ENCODE measurements at places on chromosomes 3 and 15.

GRCh38 chr15:47288794-47289193 lies 428.5 kb upstream of the SEMA6D start:
- DNase-seq, result no peak
- no peak overlapping the region for H3K27ac ChIP-seq
- no peaks in the 10 kb centered on the region for H3K36me3 ChIP-seq

GRCh38 chr15:71687902-71688508 lies 122.3 kb upstream of the NR2E3 start:
- H3K4me1 ChIP-seq, result no peaks in the 10 kb centered on the region
- no peak overlapping the region for H3K4me3 ChIP-seq
- no peak overlapping the region for H3K27ac ChIP-seq
- H3K36me3 ChIP-seq, result no peaks in the 10 kb centered on the region
- no peaks in the 10 kb centered on the region for H3K27me3 ChIP-seq
- no peak for DNase-seq

- no peaks in the 10 kb centered on the region for H3K36me3 ChIP-seq
- H3K27me3 ChIP-seq, result no peaks in the 10 kb centered on the region
- no peak overlapping the region for H3K27ac ChIP-seq
- DNase-seq, result no peak
- H3K4me3 ChIP-seq, result no peak overlapping the region
Measured at GRCh38 chr15:81064253-81064652, 63.5 kb downstream of the TLNRD1 start.

- no peaks in the 10 kb centered on the region for H3K4me1 ChIP-seq
- H3K27me3 ChIP-seq, result no peaks in the 10 kb centered on the region
- no peak for DNase-seq
- no peak overlapping the region for H3K4me3 ChIP-seq
Measured at GRCh38 chr15:73906346-73907034, 19.8 kb upstream of the LOXL1 start.

DNA sequence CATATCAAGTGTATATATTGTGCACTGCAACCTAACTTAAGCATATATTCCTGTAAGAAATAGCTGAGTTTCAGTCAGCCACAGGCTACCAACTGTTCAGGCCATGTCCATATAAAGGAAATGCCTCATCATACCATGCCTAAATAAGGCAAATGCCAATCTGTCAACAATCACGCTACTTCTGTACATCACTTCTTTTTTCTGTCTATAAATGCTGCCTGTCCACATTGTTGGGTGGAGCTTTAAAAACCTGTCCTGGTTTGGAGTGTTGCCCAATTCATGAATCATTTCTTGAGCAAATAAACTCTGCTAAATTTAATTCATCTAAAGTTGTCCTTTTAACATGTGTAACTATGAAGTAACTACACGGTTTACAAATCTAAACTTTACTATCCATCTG lies 1091.9 kb downstream of the NSUN3 start:
- H3K4me3 ChIP-seq, result no peak overlapping the region
- H3K4me1 ChIP-seq, result no peaks in the 10 kb centered on the region
- H3K36me3 ChIP-seq, result no peaks in the 10 kb centered on the region
- H3K27me3 ChIP-seq, result no peaks in the 10 kb centered on the region

DNA sequence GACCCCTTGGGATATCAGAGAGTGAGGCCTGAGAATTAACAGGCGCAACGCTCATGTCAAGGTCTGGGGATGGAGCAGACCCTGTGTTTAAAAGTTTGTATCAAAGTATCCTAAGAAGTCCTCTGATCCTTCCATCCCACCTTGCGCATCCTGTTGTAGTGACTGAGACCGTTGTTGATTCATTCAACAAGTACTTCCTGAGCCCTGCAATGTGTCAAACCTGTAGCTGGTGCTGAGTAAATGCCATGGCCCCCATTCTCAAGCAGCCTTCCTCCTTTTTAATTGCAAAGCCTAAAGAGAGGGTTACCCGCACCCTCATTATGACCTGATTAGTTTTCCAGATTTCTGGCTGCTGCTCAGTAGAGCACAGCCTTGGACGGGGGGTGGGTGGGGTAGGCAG lies 46.4 kb downstream of the RPLP1 start:
- no peak for DNase-seq
- H3K27ac ChIP-seq, result no peak overlapping the region
- H3K4me3 ChIP-seq, result no peak overlapping the region
- no peaks in the 10 kb centered on the region for H3K36me3 ChIP-seq

GRCh38 chr3:67819447-67819846 lies 165.0 kb upstream of the SUCLG2 start:
- no peak overlapping the region for H3K27ac ChIP-seq
- no peaks in the 10 kb centered on the region for H3K27me3 ChIP-seq
- no peaks in the 10 kb centered on the region for H3K36me3 ChIP-seq
- no peaks in the 10 kb centered on the region for H3K4me1 ChIP-seq

DNA sequence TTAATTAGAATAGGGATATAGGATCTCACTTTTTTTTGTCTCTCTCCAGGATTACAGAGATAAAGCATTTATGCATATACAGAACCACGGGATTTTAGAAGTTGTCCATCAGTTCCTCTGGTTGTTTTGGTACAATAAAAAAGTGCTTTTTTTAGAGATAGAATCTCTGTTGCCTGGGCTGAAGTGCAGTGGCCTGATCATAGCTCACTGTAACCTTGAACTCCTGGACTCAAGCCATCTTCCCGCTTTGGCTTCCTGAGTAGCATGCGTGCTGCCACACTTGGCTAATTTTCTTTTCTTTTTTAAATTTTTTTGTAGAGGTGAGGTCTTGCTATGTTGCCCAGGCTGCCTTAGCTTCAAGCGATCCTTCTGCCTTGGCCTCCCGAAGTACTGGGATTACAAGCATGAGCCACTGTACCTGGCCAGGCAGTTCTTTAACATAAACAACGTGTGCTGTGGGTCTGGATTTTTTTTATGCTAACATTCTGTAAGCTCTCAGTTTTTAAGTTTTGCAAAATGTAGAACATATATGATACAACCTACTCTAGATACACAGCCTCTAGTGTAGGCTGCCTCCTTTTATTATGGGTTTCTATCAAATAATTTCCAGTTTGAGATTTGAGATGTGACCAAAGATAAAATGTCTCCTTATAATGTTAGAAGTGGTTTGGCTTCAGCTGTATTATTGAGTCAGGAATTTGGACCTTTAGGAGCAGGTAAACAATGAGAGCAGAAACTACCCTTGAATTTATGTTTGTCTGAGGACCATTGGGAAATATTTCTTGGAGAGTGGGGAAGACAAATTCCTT lies 57.4 kb upstream of the ULK4 start:
- H3K27me3 ChIP-seq, result no peaks in the 10 kb centered on the region
- H3K36me3 ChIP-seq, result no peaks in the 10 kb centered on the region
- no peak for DNase-seq
- H3K4me1 ChIP-seq, result peaks cover 22% of the 10 kb centered on the region
- H3K4me3 ChIP-seq, result no peak overlapping the region

GRCh38 chr15:37143351-37143750 lies 43.0 kb upstream of the MEIS2 start:
- no peaks in the 10 kb centered on the region for H3K4me1 ChIP-seq
- no peaks in the 10 kb centered on the region for H3K36me3 ChIP-seq
- no peak overlapping the region for H3K27ac ChIP-seq
- no peak for DNase-seq
- no peaks in the 10 kb centered on the region for H3K27me3 ChIP-seq
- H3K4me3 ChIP-seq, result no peak overlapping the region

DNA sequence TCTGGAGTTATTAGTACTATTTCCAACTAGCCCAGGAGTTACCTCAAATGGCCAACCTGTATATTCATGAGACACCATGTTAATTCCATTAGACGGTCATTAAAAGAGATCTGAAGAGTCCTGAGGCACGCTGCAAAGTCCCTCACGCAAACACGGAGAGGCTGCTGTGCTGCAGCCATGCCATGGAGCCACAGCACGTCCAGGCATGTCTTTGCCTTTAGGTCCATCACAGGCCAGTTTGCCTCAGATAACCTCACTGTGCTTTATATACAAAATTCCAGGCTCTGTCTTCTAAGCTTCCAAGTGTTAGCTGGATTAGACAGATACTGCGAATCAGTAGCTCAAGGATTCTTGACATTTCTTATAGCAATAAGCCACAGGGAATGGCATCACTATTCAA lies 9.8 kb upstream of the PLAAT1 start:
- no peak overlapping the region for H3K4me3 ChIP-seq
- DNase-seq, result no peak
- H3K4me1 ChIP-seq, result no peaks in the 10 kb centered on the region
- H3K36me3 ChIP-seq, result no peaks in the 10 kb centered on the region

GRCh38 chr3:43709022-43709421 lies 18.3 kb downstream of the ABHD5 start:
- no peak overlapping the region for H3K4me3 ChIP-seq
- no peak overlapping the region for H3K27ac ChIP-seq
- H3K36me3 ChIP-seq, result peaks cover 11% of the 10 kb centered on the region
- H3K4me1 ChIP-seq, result no peaks in the 10 kb centered on the region

DNA sequence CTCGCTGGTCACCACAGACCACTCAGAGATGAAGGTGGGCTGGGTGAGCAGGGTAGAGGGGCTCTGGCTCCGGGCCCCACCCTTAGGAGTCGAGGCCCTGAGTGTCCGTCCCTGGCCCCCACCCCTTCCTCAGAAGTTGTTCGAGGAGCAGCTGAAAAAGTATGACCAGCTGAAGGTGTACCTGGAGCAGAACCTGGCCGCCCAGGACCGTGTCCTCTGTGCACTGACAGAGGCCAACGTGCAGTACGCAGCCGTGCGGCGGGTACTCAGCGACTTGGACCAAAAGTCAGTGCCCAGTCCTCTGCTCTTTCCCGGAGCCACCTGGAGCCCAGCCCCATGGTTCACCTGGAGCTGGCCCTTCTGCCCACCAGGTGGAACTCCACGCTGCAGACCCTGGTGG lies 28.5 kb downstream of the PTPN23 start:
- no peaks in the 10 kb centered on the region for H3K4me1 ChIP-seq
- peaks cover 26% of the 10 kb centered on the region for H3K36me3 ChIP-seq
- H3K27ac ChIP-seq, result no peak overlapping the region
- H3K4me3 ChIP-seq, result no peak overlapping the region

DNA sequence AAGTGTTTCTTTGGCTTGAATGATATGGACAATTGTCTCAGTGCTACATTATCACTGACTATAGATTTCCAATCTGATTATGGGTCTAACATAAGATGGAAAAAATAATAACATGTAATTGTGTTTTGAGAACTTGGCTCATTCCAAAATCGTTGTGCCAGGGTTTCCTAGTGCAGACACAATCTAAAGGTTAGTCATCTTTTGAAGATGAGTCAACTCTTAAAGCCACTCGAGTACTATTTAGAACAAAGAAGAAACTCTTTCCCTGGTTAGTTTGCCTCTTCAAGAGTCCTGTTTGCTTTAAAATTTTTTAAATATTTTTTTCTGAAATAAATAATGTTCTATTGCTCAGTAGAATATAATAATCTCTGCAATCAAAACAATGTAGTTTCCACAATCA lies 301.0 kb downstream of the CADM2 start:
- H3K27me3 ChIP-seq, result no peaks in the 10 kb centered on the region
- H3K27ac ChIP-seq, result no peak overlapping the region
- no peak for DNase-seq
- no peak overlapping the region for H3K4me3 ChIP-seq

DNA sequence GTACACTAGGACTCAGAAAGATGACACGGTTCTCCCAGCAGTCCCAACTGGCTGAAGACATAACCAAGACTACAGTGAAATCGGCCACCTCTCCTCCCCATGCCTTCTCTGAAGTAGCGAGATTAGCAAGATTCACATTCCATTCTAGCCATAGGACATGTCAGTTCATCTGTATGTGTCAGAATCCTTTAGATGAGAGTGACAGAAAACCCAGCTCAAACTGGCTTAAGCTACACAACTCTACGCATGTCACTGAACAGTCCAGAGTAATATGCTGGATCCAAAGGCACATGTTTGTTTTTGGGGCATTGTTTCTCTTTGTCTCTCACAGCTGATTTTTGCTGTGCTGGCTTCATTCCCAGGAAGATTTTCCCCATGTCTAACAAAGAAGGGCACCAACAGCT lies 75.8 kb downstream of the RARB start:
- H3K27ac ChIP-seq, result no peak overlapping the region
- no peak for DNase-seq
- no peaks in the 10 kb centered on the region for H3K4me1 ChIP-seq
- no peak overlapping the region for H3K4me3 ChIP-seq
- no peaks in the 10 kb centered on the region for H3K27me3 ChIP-seq

GRCh38 chr3:30073622-30074021 lies 532.8 kb upstream of the TGFBR2 start:
- H3K4me3 ChIP-seq, result no peak overlapping the region
- no peak overlapping the region for H3K27ac ChIP-seq
- H3K4me1 ChIP-seq, result no peaks in the 10 kb centered on the region
- DNase-seq, result no peak
- no peaks in the 10 kb centered on the region for H3K27me3 ChIP-seq
- no peaks in the 10 kb centered on the region for H3K36me3 ChIP-seq

DNA sequence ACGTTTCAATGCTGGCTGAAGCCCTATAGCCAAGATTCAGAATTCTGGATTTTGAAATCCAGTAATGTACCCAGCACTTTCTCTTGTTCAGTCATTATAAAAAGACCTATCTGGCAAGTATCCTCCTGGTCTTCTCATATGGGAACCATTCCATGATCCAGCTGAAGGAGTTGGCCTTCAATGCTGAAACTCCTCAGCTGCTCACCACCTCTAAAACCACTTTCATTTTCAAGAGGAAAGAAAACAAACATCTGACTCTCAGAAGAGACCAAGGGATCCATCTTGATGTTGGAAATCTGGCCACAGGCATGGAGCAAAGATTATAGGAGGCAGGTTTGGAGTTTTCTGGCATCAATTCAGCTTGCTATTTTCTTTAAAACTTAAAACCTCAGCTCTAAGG lies 235.4 kb downstream of the FMN1 start:
- H3K36me3 ChIP-seq, result no peaks in the 10 kb centered on the region
- no peak for DNase-seq
- H3K27ac ChIP-seq, result no peak overlapping the region
- no peaks in the 10 kb centered on the region for H3K4me1 ChIP-seq

- no peaks in the 10 kb centered on the region for H3K36me3 ChIP-seq
- no peaks in the 10 kb centered on the region for H3K4me1 ChIP-seq
- no peaks in the 10 kb centered on the region for H3K27me3 ChIP-seq
- H3K4me3 ChIP-seq, result no peak overlapping the region
- DNase-seq, result no peak
Measured at GRCh38 chr3:69420781-69421520, 35.1 kb upstream of the FRMD4B start.

- DNase-seq, result no peak
- H3K27me3 ChIP-seq, result no peaks in the 10 kb centered on the region
- no peak overlapping the region for H3K4me3 ChIP-seq
Measured at GRCh38 chr15:65839354-65839901, 29.9 kb upstream of the RAB11A start.

All from CD8-positive, alpha-beta memory T cell (primary cell).